Ammon's horn (tissue), 1 donor: ENCODE measurements at places on chromosomes 16 and 17.

DNA sequence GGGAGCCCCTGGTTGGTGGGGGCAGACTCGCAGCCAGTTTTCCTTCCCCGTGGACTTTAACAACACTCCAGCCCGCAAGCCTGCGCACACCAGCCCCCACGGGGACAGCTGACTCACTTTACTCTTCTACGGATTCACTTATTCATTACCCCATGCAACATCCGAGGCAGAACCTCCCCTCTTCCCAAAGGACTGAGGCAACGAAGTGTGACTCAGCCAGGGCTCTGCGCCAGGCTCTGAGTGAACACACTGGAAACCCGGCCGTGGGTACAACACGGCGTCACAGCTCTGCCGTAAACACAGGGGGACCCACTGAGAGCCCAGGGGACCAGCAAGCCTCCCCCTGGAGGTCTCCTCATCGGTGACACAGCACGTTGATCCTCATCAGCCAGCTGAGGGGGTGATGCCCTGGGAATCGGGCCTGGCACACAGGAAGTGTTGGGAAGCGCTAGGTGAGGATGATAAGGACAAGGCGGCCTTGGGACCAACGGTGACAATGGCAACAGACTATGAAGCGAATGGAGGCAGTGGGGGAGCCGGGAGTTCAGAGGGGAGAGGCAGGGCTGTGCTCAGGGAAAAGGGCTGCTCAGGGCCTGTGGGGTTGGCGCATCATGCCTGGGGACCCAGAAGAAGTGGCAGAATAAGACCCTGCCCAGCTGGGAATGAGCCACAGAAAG lies 14.6 kb downstream of the COTL1 start:
- peak; percentile 84 for DNase-seq

GRCh38 chr17:82154881-82155331 lies 56.9 kb upstream of the FASN start:
- no peak for DNase-seq

GRCh38 chr16:48556243-48556912 lies 53.6 kb downstream of the N4BP1 start:
- no peak for DNase-seq

GRCh38 chr17:35345926-35346771 lies 27.3 kb downstream of the SLFN11 start:
- peak; percentile 59 for DNase-seq

DNA sequence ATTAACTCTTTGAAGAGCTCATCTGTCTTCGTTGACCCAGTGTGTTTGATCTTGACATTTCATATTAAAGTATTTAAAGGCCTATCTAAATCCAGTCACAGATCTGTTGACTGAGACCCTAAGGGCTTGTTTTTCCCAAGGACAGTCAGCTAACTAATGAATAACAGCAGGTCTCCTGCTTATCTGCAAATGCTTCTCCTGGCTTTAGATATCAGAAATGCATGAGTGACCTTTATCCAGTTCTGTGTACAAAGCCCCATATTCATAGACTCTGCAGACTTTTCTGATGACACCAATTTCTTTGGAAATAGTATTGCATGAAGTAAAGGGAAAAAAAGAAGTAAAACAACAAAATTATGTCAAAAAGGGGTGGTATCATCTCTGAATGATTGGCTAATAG lies 70.3 kb downstream of the YPEL2 start:
- DNase-seq: no peak

DNA sequence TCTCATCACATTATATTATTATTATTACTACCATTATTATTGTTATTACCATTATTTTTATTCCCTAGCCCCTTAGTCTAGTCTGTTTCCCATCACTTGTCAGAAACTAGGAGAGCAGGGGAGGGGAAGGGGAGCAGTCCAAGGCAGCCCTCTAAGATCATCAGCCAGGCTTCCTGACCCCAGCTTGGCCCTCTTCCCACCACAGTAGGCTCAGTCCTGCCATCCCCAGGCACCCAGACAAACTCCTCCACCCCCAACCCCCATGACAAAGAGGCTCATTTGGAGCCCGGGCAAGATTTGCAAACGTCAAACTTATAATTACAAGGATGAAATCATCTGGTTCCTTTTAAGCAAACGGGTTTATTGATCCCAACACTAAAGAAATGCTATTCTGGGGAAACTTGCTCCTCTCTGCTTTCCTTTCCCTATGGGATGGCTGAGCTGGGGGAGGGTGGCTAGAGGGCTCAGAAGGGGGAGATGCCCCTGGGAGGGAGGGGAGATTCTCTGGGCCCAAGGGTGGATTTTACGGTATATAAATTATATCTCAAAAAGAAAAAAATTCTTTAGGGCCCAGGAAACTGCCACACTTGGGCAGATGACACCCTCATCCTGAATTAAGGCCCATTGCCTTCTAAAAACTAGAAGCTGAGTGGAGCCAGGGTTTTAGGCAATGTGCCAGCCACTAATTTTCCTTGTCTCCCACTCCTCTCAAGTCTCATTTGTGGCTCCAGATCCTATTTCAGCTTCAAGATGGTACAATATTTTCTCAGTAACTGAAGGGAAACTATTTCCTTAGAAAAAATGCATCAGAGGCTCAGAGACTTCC lies 4.4 kb upstream of the CBFB start:
- no peak for DNase-seq

DNA sequence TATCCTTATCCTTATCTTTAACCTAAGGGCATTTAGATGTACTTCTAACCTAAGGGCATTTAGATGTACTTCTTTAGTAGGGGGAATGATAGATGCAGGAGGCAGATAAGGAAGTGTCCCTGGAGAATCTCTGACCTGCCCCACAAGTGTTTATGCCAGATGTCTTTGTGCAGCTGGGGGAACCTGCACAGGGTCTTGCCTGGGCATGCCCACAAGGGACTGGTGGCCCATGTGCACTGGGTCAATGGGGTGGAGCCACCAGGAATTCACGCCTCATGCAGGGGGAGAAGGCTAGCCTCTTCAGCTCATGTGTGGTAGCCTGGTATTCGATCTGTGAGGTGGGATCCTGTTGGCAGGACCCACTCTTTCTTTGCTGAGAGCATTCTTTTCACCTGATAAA lies 38.0 kb downstream of the CA10 start:
- no peak for DNase-seq

- no peak for DNase-seq
These were observed 726 bp upstream of the CD7 start for GRCh38 chr17:82318169-82318498.

DNA sequence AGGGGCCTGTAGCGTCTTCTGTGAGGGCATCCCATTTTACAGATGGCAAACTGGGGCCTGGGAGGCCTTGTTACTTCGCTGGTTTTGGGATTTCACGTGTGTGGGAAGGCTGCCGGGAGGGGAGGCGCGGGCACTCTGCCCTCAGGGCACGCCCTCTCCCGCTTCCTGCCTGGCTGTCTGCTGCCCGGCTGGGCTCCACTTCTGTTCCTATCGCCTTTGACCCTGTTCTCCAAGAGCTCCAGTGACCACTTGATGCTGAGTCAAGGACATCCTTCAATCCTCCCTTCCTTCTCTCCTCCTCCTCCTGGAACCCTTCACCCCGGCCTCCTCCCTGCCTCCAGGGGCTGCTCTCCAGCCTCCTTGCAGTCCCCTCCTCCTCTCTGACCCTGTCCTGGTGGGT lies 16.0 kb downstream of the SPNS3 start:
- no peak for DNase-seq

DNA sequence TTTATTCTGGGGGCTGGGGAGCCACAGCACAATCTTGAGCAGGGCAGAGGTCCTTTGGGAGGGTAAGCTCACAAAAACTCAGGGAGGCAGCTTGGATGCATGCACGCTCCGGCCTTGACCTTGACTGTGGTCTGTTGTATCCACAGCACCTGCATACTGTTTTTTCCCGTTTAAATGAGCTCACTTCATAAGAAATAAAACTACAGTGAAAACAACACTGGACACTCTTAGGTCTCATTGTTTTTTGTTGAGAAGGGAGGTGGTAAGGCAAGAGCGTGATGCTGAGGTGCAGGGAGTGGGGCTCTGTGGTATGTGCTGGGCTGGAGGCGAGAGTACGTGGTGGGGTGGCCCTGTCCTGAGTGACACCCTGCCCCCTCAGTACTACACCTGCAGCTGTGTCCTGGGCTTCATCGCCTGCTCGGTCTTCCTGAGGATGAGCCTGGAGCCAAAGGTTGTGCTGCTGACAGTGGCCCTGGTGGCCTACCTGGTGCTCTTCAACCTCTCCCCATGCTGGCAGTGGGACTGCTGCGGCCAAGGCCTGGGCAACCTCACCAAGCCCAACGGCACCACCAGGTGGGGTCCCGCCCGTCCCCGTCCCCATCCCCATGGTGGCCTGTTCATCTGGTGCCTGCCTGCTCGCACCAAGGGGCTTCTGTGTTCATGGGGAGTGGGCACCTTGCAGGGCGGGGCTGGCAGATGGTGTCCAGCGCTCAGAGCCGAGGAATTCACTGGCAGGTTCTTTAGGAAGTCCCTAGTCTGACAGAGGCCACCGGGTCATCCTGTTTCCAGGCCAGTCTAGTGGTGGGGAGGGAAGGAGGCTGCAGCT lies 44.2 kb downstream of the ADCY7 start:
- no peak for DNase-seq

- no peak for DNase-seq
These were observed 196.6 kb downstream of the SNX29 start for GRCh38 chr16:12173121-12173520.

GRCh38 chr16:87153326-87153725 lies 163.9 kb downstream of the C16orf95 start:
- DNase-seq: no peak

DNA sequence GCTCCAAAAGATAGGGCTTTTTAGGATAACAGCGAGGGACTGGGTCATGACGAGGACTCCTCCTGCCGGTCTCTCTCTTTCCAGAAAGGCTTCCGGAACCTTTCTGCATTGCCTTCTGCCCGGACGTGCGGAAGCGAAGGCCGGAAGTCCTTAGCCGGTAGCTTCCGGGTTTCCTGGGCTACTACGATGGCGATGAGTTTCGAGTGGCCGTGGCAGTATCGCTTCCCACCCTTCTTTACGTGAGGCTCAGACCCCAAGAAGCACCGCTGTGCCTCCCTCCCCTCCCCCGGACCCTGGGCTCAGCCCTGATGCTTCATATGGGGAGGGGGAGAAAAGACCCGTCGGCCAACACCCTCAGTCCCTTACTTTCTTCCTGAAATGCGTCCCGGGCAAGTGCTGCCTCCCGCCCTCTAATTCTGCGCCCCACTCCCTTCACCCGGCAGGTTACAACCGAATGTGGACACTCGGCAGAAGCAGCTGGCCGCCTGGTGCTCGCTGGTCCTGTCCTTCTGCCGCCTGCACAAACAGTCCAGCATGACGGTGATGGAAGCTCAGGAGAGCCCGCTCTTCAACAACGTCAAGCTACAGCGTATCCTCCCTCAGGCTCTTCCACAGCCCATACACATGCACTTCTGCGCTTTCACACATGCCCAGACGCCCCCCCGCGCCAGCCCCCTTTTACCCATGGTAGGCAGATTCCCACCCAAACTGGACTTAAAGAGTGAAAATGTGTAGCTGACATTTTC lies at the start of gene VPS25:
Gene VPS25, plus strand, starts transcription at position 160 of the 746 bp plus-strand sequence. Its CDS starts 27 bp downstream, at position 187.
- peak; percentile 87 for DNase-seq

DNA sequence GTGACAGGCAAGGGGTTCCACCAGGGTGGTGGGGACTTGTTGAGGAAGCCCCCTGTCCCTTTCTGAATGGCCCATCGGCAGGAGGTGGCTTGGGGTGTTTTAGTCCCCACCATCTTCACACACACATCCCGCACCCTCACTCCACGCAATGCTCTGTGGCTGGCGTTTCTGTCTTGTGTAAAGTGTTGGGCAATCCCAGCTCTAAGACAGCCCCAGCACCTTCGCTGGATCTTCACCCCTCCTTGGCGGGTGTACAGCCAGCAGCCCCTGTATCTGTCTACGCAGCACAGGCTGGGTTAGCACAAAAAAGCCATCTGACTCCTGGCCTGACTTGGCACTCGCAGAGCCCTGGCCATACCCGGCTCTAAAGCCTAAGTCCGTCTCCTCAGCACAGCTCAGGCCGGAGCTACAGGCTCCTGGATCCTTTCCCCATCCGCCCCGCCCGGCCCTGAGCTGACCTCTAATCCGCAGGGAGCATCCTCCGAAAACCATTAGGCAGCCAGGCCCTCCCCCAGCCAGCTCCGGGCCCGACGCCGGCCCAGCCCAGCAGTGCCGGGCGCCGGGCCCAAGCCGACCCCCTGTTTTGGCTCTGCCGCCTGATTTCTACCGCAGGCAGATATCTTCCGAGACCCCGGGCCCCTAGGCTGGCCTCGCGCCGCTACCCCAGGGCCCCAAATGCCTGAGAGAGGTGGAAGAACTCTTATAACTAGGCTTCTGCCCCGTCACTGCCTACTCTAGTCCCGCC lies 42.4 kb upstream of the TAC4 start:
- no peak for DNase-seq

- DNase-seq: no peak
These were observed 93.4 kb upstream of the CDH5 start for GRCh38 chr16:66273053-66273452.

GRCh38 chr16:89847940-89848297 lies 19.6 kb downstream of the SPIRE2 start:
- no peak for DNase-seq

GRCh38 chr16:86101137-86101896 lies 202.4 kb downstream of the IRF8 start:
- no peak for DNase-seq

DNA sequence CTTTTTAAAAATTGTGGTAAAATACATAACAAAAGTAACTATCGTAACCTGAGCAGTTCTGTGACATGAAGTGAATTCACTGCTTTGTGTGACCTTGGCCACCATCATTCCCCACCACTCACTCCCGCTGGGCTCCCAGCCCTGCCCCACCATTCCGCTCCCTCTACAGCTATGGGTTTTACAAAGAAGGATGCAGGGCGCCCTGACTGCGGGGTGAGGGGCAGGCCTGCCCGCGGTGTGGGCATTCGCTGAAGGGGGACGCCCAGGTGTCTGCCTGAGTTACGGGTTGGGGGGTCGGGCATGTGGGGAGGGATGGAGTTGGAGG lies at the start of gene CEMP1:
Gene CEMP1, minus strand, starts transcription at position 38 of the 325 bp plus-strand sequence. CDS start 335 bp downstream, outside the sequence.
- no peak for DNase-seq

DNA sequence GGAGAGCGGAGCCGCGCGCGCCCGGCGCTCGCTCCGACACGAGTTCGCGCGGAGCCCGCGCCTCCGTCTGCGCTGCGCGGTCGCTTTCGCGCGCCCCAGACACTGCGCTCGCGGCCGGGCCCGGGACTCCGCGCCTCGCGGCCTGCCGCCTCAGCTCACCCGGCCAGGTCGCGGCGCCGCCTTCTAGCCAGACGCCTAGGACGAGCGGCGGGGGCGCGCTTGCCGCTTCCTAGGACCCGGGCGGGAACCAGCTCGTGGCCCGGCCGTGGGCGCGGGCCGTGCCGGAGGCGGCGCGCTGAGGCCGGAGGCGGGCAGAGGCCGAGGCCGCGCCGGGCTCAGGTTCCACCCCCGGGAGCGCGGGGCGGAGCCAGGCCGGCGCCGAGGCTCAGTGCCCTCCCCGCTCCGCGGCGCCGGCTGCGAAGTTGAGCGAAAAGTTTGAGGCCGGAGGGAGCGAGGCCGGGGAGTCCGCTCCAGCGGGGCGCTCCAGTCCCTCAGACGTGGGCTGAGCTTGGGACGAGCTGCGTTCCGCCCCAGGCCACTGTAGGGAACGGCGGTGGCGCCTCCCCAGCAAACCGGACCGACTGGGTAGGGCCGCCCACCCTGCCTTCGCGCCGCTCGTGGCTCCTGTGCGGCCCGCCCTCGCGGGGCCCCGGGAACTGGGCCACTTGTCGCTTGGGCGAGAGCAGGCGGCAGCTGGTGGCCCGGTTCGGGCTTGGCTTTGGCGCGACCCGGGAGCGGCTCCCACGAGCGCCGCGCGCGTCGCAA lies at the start of gene SPHK1:
Gene SPHK1, plus strand, starts transcription at position 388 of the 765 bp plus-strand sequence. CDS start 1,036 bp downstream, outside the sequence.
- peak; percentile 27 for DNase-seq

GRCh38 chr16:143047-143446 lies 4.6 kb upstream of the NPRL3 start:
- no peak for DNase-seq
